Kidney (tissue), 22 donors: ENCODE measurements at places on chromosomes 3 and 15. TPM values are rescaled to one million over a fixed set of nuclear protein-coding genes. Genes with fewer than 3 reads are reported as not detected.

The GPR149 gene
- not detected for polyA plus RNA-seq

The AQP9 gene
- polyA plus RNA-seq, result 0.30 TPM

The FAM107A gene
- 52.5 TPM for polyA plus RNA-seq

The TNFSF10 gene
- 75.4 TPM for polyA plus RNA-seq

The TTLL3 gene
- 27.5 TPM for polyA plus RNA-seq

The C2CD4B gene
- polyA plus RNA-seq, result 0.26 TPM

The NFKBIZ gene
- polyA plus RNA-seq, result 6.7 TPM

The CCDC50 gene
- 34.7 TPM for polyA plus RNA-seq
